ENCODE measurements at places on chromosomes 2 and 18.

- no peak for DNase-seq
These were observed 355.6 kb upstream of the PIK3C3 start for GRCh38 chr18:41599466-41599865.

GRCh38 chr18:59052965-59053820 is 86.5 kb upstream of the SEC11C start:
- DNase-seq, result no peak

DNA sequence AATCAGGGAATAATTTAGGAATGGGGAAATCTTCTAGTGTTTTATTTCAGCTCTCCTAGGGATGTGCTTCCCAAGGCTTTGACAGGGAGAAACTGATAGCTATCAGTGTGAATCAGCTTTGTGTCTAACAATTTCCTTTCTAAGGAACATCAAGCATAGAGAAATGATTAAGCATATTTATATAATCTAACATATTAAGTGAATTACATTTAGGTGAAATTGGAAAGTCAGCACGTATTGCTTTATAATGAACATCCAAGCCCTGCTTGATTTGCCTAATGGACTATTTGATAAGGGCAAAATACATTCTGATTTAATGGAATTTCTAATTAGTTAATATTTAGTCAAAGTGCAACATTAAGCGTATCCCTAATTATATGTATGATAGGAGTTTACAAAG is 19.5 kb upstream of the TSPYL6 start:
- DNase-seq, result no peak

DNA sequence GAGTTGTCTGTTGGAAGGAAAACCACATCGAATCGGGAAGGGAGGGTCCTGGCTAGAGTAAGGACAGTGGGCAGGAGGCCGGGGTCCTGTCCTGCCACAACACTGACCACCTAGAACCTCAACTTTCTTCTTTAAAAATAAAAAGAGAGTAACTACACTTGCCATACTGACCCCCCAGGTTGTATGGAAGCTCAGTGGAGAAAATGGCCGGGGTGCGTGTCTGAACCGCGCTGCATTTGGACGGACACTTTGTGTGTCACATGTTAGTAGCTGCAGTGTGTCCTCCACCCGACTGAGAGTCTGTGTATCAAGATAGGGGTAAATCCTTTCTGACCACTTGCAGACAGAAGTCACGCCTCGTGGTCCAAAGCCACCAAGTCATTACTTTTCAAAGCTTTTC is 87.0 kb downstream of the GBX2 start:
- no peak for DNase-seq

DNA sequence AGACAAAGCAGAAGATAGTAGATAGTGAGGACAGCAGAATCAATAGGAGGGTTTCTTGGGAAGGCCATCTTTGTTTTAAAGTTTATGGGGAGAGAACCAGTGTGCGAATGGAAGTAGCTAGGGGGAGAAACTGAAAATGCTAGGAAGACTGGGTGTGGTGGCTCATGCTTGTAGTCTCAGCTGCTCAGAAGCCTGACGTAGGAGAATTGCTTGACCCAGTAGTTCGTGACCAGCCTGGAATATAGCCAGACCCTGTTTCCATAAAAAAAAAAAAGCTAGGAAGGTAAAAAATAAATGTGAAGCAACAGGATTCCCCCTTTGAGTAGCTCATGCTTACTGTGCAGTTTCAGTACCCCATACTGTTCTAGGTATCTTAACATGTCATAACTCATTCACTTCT is 19.2 kb upstream of the DRC1 start:
- no peak for DNase-seq

GRCh38 chr2:58364098-58364497 is 123.0 kb upstream of the FANCL start:
- no peak for DNase-seq

DNA sequence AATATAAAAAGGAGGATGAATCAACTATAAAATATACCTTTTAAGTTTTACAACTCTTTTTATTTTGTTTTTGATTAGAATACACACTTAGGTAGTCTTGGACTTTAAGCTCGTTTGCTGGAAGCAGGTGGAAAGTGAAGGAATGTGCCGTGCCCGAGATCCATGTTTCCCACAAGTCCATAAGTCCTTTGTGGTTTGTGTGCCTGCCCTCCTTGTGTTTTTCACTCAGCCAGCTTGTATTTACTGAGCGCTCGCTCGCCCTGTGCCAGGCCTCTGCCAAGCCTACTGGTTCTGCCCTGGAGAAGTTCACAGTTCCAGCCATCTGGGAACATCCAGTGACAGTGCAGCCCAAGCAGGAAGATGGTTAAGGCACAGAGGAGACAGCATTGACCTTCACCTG is 142.6 kb downstream of the MGAT5 start:
- DNase-seq, result no peak

DNA sequence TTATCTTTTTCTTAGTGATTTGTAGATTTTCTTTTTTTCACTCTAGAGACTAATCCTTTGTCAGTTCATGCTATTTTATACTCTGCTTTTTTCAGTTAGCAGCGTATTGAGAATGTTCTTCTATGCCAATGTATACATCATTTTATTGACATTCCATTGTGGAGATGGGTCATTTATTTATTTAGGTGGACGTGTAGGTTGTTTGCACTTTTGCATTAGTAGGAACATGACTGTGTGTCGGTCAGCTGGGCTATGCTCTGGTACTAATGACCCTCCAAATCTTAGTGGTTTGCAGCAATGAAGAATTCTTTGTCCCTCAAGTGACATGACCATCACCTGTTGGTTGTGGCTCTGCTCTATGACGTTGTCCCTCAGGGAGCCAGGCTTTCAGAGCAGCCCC is 33.6 kb downstream of the HPCAL1 start:
- DNase-seq, result no peak

DNA sequence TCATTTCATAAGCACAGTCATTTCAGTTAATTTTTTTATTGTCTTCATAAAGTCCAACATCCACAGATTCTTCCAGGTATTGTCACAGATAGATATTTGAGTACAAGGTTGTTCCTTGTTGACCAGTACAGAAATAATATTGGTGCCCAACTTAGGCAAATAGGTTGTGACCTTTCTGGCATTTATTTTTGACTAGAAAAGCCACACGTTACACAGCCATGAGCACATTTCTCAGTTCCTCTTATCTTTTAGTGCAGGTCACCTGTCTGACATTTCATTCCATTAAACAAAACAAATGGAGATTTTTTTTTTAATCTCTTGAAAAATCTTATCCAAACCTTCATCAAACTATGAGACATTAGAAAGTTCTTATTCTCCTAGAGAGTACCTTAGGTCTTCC is 428.8 kb downstream of the ZNF521 start:
- no peak for DNase-seq

GRCh38 chr18:45689396-45689795 is 34.6 kb upstream of the SLC14A1 start:
- no peak for DNase-seq

DNA sequence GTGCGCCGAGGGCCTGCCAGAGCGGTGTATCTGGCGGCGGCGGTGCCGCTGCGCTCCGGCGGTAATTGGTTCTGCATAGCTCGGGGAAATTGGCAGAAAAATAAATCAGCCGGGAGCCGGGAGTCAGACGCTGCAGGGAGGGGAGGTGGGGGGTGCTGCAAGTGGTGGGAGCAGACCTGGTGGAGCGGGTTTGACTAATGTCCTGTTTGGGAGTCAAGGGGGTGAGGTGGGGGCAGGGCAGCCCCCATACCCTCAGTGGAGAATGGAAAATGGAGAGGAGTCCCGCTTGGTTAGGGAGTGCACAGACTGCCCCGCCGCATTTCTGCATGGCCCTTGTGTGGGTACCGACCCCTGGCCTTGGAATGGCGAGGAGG is 107.3 kb downstream of the DYSF start:
- no peak for DNase-seq

GRCh38 chr18:61892683-61893308 is at the start of gene RNF152:
Gene RNF152, minus strand, starts transcription at chr18:61893007. Its CDS starts 76,544 bp downstream, at chr18:61816463.
- DNase-seq, result no peak

DNA sequence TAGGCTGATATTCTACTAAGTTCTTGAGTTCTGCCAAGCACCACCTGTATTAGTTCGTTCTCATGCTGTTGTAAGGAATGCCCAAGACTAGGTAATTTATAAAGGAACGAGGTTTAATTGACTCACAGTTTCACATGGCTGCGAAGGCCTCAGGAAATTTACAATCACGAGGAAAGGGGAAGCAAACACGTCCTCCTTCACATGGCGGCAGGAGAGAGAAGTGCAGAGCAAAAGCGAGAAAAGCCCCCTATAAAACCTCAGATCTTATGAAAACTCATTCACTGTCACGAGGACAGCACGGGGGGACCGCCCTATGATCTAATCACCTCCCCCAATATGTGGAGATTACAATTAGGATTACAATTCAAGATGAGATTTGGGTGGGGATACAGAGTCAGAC is 47.7 kb upstream of the YWHAQ start:
- no peak for DNase-seq

DNA sequence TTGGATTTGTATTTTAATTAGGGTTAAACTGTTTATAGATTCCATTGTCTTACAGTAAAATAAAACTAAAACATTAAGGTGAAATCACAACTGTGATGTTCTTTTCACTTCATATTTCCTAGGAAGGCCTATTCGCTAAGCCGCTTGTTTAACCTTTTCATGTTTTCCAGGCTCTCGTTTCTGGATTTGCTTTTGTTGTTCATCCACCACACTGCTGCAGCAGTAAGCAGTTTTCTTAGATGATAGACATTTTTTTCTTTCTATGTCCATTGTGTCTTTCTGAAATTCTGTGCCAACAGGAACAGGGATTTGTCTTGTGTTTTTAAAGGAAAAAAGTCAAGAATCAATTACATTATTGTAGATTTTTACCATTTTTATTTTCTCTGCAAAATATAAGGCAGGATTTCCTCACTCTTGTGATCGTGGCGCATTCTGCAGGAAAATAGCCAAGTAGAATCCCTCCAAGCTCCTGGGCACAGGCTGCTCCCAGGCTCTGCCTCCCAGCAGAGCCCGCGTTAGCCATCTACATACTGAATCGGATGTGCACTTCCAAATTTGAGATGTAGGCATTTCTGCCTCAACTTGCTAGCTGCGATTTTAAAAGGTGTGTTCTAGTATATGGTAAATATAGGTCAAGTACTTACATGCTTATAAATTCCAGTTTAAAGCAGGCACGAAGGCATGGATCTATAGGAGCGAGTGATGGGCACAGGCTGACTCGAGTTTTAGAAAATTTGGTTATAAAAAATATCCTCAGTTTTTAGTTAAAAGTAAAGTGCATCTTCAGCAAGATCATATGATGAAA is 10.2 kb downstream of the TSHZ1 start:
- DNase-seq, result no peak

- DNase-seq, result no peak
These were observed 2.2 kb upstream of the MTCL1 start for GRCh38 chr18:8703092-8703709.

- DNase-seq, result no peak
These were observed 155.7 kb downstream of the ALK start for GRCh38 chr2:29765721-29766120.

GRCh38 chr2:142918624-142919023 is 41.2 kb downstream of the KYNU start:
- no peak for DNase-seq

DNA sequence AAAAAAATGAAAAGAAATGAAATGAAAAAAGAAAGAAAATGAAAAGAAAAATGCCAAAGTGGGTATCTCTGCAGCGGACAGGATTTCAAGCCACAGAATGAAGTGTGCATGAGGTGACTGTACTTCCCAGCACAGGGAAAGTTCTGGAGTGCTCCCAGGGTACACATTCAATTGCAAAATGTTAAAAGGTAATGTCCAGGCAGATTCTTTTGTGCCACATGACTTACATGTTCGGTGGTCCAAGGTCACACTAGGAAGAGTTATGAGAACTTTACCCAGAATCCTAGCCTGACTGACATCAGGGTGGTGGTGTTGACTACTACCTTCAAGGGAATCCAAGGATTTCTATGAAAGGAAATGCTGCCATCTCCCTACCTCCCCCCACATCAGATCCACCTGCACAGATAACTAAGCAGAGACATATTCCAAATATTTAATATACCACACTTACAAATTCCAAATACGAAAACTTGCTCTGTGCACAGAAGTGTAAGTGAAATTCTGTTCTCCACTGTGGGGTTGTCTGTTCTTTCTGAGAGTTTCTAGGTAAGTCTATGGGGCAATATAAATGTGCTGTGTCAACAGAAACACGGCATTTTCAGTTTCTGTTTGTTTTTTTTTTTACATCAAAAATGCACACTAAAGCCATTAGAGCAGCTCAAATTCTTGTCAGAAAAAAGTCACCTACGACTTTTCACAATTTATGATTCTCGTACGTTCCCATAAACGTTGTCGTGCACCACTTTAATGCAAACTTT is 56.6 kb downstream of the CABYR start:
- no peak for DNase-seq

GRCh38 chr2:15325296-15325695 is 235.8 kb downstream of the NBAS start:
- DNase-seq, result no peak

GRCh38 chr2:134108113-134108512 is 145.8 kb upstream of the MGAT5 start:
- DNase-seq, result no peak

DNA sequence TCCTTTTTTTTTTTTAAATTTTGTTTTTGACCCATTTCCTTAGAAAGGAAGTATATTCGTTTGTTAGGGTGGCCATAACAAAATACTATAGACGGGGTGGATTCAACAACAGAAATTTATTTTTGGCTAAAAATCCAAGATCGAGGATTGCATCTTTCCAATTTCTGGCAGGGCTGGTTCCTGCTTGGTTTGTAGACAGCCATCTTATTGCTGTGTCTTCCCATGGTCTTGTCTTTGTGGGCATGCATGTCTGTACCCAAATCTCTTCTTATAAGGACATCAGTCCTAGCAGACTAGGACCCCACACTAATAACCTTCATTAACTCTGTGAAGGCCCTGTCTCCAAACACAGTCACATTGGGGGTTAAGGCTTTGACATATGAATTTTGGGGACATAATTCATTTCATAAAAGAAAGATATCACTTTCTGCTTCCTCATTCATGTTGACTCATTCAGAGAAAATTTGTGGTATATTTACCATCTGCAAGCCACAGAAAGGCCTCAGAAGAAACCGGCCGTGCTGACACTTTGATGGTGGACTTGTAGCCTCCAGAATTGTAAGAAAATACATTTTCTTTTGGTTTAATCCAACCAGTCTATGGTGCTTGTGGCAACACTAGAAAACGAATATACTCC is 262.1 kb downstream of the LPIN1 start:
- peak; percentile 79 for DNase-seq

GRCh38 chr2:21821672-21822227 is 698.0 kb downstream of the TDRD15 start:
- DNase-seq, result no peak

- no peak for DNase-seq
These were observed 28.2 kb upstream of the MAP2 start for GRCh38 chr2:209395652-209396051.

DNA sequence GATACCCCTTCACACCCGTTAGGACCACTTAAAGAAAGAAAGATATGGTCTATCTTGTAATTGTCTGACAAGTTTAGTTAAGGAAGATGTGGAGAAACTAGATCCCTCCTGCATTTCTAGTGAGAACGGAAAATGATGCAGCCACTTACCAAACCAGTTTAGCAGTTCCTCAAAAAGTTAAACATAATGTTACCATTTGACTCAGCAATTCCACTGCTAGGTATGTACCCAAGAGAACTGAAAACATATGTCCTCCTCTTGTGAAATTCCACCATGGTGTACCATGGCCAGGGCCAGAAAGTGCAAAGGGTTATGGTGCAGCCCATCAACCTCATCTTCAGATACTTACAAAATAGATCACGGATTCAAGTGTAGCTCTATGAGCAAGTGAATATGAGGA is 79.0 kb upstream of the ID2 start:
- DNase-seq, result peak; percentile 60

Data from GM12878 (cell line).